Common myeloid progenitor, CD34-positive (primary cell): ENCODE measurements at places on chromosomes 1 and 21.

GRCh38 chr1:65056234-65056633 lies 89.9 kb upstream of the JAK1 start:
- peak; percentile 23 for DNase-seq

GRCh38 chr1:199688133-199688676 lies 339.3 kb upstream of the NR5A2 start:
- DNase-seq = no peak

DNA sequence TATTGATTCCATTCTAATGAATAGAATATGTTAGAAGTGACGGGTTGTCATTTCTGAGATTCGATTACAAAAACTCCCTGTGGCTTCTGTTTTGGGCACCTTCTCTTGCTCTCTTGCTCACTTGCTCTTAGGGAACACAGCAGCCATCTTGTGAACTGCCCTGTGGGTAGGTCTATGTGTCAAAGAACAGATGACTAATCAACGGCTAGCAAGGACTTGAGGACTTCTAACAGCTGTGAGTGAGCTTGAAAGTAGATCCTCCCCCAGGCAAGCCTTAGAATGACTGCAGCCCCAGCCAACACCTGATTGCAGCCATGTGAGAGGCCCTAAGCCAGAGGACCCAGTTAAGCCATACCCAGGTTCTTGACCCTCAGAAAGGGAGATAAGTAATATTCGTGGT lies 49.3 kb downstream of the AZIN2 start:
- DNase-seq = peak; percentile 33

DNA sequence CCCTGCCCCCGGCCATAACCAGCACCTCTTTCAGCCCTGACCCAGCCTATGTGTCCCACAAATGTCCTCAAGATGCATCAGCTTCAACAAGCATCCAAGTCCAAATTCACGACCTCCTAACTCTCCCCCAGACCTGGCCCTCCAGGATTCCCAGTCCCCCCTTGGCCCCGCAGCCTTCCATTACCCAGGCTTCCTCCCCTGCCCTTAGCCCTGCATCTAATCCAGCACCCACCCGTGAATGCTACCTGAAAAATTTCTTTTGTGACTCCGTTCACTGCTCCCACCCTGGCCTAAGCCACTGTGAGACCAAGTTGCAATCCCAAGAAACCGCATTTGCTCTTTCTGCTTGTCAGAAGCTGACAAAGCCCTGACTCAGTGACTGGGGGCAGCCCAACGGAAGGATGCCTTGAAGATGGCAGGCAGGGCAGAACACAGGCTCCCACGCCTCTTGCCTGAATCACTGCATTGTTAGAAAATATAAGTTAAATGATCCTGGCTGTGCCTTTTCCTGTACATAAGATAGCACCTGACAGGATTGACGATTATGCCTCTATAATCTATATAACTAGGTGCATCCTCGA lies 939 bp upstream of the MFAP2 start:
- DNase-seq = no peak
